ENCODE measurements at places on chromosomes 5 and 9.

- no peak for DNase-seq
Measured at GRCh38 chr9:135249711-135250110, 162.2 kb downstream of the OLFM1 start.

DNA sequence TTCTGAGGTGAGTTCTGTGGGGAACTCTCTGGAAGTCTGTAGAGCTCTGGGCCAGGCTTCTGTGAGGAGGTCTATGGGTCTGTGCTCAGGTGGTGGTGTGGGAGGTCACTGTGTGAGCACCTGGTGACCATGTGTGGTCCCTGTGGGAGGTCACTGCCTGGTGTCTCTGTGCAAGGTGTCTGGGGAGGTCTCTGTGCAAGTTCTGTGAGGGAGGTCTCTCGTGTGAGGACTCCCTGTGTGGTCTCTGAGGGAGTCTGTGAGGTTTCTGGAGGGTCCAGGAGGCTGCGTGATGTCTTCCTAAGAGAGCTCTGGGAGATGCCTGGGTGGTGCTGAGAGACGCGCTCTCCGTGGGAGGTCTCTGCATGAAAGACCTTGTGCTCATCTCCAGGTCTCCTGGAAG is 6.0 kb upstream of the SPATA31E1 start:
- no peak for DNase-seq

DNA sequence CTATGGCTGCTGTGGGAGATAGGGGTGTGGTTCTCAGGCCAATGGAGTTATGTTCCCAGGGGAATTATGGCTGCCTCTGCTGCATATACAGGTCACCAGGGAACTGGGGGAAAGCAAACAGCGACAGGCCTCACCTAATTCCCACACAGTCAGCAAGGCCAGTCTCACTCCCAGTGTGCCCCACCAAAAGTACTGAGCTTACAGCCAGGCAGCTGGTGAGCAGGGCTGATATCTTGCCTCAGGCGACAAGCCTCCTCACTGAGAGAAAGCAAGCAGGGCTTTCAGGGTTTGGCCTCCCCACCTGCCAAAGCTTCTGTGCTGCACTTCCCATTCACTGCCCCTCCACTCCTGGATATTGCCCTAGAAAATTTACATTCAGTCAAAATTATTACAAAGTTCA is 273.8 kb upstream of the TARS1 start:
- DNase-seq, result no peak

GRCh38 chr5:112283943-112284929 is 134.8 kb downstream of the EPB41L4A start:
- no peak for DNase-seq

- DNase-seq, result no peak
Measured at GRCh38 chr5:163306421-163306820, 131.0 kb upstream of the CCNG1 start.

GRCh38 chr9:134802216-134802795 is 78.3 kb upstream of the FCN2 start:
- no peak for DNase-seq

DNA sequence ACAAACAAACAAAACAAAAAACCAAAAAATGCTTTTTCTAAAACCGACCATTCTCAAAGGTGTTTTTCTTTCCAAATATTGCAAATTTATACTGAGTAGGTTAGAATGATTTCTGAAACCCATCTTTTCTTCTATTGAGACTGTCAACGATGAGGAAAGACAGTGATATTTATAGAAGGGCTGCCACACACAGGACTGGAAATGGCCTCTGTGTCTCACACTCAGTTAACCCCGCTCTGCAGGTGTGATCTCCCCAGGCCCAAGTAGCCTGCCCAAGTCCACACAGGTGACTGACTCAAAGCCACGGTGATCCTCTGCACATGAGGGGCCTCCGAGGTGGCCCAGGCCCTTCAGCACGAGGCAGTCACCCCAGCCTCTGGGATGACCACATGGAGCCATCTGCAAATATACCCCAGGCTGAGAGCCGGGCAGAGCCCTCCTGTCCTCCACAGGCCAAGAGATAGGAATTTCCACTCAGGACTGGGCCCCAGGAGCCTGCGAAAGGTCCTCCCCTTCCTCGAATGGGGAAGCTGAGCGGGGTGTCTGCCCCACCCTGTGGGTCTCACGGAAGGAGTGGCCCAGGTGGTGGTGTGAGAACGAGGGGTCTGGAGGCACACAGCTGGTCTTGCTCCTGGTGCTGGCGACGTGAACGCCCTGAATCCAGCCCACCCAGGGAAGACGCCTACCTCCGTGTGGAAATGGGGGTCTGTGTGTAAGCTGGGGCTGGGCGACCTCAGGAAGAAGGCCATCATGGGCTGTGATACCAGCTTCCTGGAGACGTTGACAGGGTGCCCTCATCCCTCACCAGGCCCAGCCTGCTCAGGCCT is 53.0 kb upstream of the PHYKPL start:
- no peak for DNase-seq

DNA sequence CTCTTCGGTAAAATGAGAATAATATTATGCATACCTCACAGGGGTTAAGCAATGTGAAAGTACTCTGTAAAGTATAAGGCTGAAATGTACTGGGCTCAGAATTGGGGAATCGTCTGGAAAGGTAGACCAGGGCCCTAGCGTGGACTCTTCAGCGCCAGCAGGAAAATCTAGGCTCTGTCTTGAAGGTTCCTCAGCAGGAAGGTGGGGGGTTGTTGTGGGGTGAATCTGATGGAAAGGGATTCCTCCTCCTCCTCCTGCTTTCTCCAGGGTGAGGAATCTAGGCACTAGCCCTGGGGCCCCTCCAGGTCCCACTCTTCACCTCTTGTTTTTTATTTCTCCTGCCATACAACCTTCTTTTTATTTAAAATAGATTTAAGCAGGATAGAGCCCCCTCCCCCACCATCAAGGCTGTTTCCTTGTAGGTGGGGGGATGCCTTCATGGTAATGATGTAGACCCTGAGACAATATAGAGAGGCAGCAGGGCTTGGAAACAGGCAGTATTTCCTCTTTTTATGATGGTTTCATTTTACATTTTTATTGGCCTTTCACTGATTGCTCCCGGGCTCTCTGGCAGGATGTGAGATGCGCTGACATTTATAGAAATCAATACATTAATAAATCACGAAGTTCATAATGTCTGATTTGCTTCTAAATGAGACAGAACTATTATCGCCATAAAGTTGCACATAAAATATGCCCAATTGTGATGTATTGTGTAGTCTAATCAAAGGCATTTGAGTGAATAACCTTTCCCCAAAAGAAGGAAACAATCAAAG is 78.9 kb upstream of the GABRP start:
- no peak for DNase-seq

DNA sequence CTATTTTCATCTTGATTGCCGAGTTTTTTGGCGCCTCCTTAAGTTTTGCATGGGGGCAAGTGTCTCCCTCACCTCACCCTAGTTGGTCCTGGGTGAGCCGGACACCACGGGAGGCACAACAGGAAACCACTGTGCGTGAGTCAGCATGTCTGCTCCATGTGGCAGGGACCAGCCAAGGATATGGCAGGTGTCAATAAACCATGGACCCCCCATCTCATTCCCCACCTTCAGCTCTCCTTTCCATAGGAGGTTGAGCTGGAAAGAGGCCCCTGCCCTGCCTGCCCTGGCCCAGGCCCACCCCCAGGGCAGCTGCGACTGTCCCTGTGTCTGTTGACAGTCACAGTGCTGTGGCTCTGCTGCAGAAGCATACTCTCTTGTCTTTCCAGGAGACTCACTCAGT is 3.1 kb downstream of the SPACA9 start:
- DNase-seq, result no peak

DNA sequence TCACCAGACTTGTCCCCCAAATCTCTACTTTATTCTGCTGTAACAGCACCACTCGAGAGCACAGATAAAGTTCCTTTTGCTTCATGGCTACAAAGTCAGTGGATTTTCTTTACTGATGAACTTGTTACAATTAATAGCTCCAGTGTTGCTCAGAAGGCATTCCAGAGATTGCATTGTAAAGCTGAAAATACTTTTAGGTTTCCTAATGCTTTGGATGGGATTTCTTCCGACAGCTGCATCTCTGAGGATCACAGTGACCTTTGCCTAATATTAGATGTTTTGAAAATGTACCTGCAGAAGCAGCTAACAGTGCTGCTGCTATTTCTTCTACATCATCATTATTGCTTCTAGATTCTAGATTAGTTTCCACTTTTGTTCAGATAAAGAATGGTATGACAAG is 58.8 kb upstream of the TMEM171 start:
- no peak for DNase-seq

GRCh38 chr9:87661241-87661640 is 64.7 kb upstream of the CTSL start:
- DNase-seq, result no peak
